ENCODE measurements at places on chromosomes 16 and 17.

- DNase-seq: no peak
Observed at GRCh38 chr17:64057701-64058263, 37.3 kb upstream of the ICAM2 start.

GRCh38 chr17:17633310-17633709 is 41.8 kb upstream of the PEMT start:
- no peak for DNase-seq

GRCh38 chr16:11774065-11774626 is 22.9 kb downstream of the ZC3H7A start:
- no peak for DNase-seq

GRCh38 chr17:66841328-66841727 is 6.4 kb downstream of the CACNG5 start:
- no peak for DNase-seq

- DNase-seq: no peak
Observed at GRCh38 chr17:73027130-73027741, 65.3 kb downstream of the SLC39A11 start.

DNA sequence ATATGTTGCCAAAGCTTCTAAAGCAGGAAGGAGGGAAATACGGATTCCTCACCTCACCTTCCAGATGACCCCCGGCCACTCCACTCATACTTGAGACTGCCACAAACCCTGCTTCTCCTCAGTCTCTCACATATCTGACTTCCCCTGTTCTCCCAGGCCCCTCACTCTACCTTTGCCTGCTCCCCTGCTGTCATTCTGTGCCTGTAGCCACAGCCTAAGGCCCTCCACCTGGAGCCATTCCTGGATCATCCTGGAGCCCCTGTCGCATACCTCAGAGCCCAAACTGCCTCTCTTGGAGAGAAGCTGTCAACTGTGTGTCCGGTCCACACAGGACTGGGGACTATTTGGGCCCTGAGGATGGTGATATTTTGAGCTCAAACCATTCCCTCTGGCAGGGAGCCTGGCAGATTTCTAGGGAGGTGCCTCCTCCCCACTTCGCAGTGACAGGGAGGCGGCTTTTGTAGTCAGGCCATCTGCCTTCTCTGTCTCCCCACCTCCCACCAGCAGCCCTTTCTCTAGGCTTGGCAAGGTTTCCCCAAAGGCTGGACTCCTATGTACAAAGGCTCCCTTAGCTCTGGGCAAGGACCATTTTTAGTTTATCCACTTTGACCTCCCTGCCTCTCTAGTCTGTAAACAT is 2.3 kb upstream of the MED24 start:
- peak; percentile 92 for DNase-seq

DNA sequence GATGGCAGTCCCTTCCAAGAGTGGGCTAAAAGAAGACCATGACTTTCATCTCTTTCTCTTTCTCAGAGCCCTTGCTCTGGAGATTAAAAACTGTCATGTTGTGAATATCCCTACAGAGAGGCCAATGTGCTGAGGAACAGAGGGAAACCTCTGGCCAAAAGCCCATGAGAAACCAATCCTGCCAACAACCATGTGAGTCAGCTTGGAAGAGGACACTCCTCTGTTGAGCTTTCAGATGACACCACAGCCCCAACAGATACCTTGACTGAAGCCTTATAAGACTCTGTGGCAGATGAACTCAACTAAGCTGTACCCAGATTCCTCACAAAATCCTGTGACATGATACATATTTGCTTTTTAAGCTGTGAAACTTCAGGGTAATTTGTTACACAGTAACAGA is 19.6 kb downstream of the CPPED1 start:
- DNase-seq: no peak

DNA sequence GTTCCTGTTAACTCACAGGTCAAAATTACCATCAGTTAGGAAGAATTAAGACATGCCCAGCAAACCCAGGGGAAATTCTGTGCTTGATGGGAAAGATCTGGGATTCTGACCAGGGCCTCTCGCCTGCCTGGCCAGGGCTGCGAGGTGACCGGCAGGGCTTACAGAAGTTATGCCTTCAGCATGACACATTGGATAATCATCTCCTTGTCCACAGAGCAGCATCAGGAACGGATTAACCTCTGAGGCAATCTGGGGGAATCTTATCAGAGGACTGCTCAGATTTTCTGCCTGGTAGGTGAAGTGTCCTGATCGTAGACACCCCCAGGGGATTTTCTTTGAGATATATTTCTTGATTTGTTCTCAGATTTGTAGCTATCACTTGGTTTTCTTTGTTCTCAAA is 172.5 kb downstream of the HS3ST3A1 start:
- no peak for DNase-seq

DNA sequence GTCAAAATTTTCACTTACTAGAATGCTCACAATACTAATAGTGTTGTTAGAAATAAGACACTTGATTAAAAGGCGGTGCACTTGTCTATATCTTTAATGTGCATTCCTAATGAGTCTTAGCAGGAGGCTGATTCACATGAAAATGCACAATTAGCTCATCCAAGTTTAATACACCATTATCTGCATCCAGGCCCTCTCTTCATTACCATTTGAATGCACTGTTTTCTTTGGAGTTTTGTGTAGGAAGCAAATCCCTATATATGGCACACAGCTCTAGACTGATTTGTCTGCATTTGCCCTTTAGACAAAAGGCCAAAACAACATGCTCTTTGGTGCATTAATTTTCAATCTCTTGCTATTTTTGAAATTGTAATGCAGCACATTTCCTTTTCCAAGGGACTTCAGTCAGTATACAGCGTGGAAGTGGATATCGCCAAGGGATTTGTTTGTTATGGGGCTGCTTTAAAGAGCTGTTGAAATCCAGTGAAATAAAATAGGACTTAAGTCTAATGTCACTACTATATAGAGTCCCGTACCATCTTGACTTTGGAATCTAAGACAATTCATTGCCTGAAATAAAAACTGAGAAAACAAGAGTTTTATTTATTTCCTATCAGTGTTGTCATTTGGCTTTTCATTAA is 257.6 kb upstream of the CPHXL start:
- no peak for DNase-seq

DNA sequence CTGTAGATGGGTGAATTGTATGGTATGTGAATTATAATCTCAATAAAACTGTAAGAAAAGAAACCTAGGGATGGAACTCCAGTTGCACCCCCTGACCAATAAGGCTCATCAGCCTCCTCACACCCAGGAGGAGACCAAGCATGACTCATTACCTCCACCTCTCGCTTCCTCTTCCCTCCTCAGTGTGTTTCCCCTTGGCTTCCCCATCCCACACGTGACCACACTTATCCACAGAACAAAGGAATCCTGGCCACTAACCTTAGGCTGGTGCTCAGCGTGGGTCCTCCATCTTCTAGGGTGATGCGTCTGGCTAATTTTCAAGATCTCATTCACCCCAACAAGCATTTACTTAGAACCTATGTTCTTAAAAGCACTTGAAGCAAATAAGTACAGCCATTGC is 36.2 kb upstream of the MAP3K14 start:
- DNase-seq: no peak

DNA sequence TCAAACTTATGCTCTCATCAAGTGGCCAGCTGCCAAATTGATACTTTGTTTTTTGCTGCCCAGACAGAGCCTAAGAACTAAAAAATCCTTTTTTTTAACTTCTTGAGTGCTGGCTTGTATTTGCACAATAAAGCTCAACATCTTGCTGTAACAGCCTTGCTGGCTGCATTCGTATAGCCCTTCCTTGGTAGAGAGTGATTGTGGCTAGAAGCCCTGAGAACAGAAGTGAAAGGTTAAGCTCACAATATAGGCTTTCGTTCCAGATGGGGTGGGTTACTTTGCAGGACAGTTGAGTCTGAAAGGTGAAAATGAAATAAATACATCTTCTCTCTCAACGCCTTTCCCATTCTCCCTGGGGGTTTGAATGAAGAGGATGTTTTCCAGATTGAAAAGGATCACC is 278.8 kb downstream of the HS3ST3B1 start:
- DNase-seq: no peak

- DNase-seq: no peak
Observed at GRCh38 chr17:80187090-80187489, 17.3 kb downstream of the CARD14 start.
